ENCODE measurements at places on chromosomes 5 and 9. TPM values are rescaled to one million over a fixed set of nuclear protein-coding genes. Genes with fewer than 3 reads are reported as not detected.

GRCh38 chr5:90641528-90641927, 82.9 kb downstream of the ADGRV1 start:
- no peak overlapping the region for H3K27ac ChIP-seq
- H3K4me1 ChIP-seq = peaks cover 7% of the 10 kb centered on the region
- H3K27me3 ChIP-seq = no peaks in the 10 kb centered on the region
- H3K36me3 ChIP-seq = no peaks in the 10 kb centered on the region

- no peak overlapping the region for H3K4me3 ChIP-seq
- H3K27ac ChIP-seq = no peak overlapping the region
- DNase-seq = no peak
- no peaks in the 10 kb centered on the region for H3K36me3 ChIP-seq
- no peaks in the 10 kb centered on the region for H3K27me3 ChIP-seq
Measured at GRCh38 chr5:158313733-158314464, 455.0 kb upstream of the CLINT1 start.

GRCh38 chr9:130806327-130806716, 28.7 kb upstream of the ABL1 start:
- DNase-seq = no peak
- no peaks in the 10 kb centered on the region for H3K27me3 ChIP-seq
- H3K36me3 ChIP-seq = no peaks in the 10 kb centered on the region

DNA sequence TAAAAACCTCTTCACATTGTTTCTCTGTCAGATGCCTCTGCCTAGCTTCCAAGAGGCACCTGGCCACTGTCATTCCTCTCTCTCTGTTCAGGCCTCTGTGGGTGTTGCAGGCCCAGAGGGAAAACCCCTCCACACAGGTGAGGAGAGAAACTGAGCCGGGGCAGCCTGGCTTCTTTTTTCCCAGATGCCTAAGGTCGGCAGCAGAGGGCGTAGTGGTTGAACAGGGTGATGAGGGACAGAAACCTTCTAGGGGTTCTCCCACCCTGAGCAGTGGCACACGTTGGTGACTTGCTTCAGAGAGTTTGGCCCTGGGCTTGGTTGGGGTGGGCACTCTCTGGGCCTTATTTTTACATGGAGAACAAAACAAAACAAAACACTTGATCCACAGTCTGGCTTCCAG, 12.2 kb downstream of the IL9 start:
- no peaks in the 10 kb centered on the region for H3K36me3 ChIP-seq
- H3K4me1 ChIP-seq = peaks cover 21% of the 10 kb centered on the region
- DNase-seq = peak; percentile 25
- H3K4me3 ChIP-seq = no peak overlapping the region
- no peak overlapping the region for H3K27ac ChIP-seq

DNA sequence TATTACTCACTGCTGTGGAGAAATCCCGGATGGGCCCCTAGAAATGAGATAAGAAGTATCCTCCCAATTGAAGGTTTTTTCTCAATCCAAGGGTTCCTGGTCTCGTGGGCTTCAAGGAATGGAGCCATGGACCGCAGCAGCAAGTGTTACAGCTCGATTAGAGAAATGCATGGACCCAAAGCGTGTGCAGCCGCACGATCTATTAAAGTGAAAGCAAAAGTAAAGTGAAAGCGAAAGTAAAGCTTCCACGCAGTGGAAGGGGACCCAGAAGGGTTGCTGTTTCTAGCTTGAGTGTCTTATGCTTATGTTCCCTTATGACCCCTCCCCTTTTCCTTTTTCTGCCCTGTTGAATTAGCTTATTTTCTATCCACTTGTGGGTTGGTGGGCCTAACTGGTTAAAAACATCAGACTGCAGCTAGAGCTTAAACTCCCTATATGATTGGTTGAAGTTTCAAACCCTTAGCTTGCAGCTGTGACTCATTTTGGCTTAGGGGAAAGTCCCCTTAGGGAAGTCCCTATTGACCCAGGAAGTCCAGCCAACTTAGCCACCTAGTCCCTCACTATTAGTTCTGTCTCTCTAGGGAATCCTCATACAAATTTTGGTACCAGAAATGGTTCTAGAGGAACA, 1111.8 kb downstream of the TAF11L14 start:
- peaks cover 13% of the 10 kb centered on the region for H3K36me3 ChIP-seq
- DNase-seq = peak; percentile 51
- no peaks in the 10 kb centered on the region for H3K27me3 ChIP-seq
- peak overlapping the region; percentile 70 for H3K27ac ChIP-seq

Gene PRLR
- total RNA-seq = 1.2 TPM

GRCh38 chr5:163506726-163507125, 1.3 kb downstream of the MAT2B start:
- peaks cover 21% of the 10 kb centered on the region for H3K4me1 ChIP-seq
- peak overlapping the region; percentile 98 for H3K4me3 ChIP-seq
- peaks cover 51% of the 10 kb centered on the region for H3K36me3 ChIP-seq
- no peaks in the 10 kb centered on the region for H3K27me3 ChIP-seq
- DNase-seq = no peak

Gene ADAMTS2
- total RNA-seq = not detected

Gene PCDHA13
- total RNA-seq = 2.3 TPM

DNA sequence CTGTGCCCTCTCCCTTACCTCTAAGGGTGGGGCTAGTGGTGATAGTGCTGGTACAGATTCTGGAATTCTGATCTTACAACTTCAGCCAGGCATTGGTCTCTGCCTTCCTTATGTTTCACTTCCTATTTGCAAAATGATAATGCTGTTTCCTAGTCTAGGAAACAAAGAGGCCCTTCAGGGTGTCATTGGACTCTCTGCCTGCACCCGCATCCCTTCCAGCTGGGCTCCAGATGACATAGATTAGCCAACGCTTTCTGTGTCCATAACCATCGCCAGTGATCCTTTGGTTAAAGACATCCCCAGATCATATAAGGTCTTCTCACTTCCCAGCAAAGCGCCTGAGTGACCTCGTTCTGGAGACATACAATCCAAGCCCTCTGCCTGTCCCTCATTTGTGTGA, 180.7 kb downstream of the ERCC6L2 start:
- H3K27me3 ChIP-seq = peaks cover 80% of the 10 kb centered on the region
- no peak overlapping the region for H3K27ac ChIP-seq
- H3K36me3 ChIP-seq = no peaks in the 10 kb centered on the region
- DNase-seq = no peak

DNA sequence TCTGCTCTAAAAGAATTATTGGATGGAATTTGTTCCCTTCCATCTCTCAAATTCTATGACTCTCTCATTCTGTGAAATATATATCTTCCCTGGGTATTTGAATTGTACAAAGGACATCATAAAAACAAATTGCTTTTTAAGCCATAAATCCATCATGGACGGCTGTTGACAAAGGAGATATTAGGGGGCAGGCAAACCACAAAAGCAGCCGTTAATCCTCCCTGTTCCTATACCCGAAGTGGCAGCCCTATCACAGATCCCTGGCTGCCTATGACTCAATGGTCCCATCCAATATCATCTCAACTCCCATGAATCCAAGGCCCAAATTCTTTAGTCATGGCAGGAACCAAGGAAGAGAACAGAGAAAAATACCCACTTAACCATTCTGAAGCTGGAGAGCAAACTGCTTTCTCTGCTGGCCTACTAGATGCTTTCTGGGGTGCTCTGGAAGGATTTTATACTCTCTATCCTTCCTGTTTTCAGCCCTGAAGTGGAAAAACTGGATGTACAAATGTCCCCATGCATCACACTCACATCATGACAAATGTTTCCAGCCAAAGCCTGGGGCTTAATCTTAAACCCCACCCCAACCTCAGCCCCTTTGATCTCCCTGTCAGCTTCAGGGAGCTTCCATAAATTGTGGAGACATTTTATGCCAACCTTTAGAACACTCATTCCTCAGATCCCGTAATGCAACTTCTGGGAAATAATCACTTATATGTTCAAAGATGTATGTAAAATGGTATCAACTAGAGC, 59.5 kb downstream of the FAM114A2 start:
- no peak overlapping the region for H3K27ac ChIP-seq
- no peaks in the 10 kb centered on the region for H3K36me3 ChIP-seq
- H3K27me3 ChIP-seq = peaks cover 78% of the 10 kb centered on the region
- no peak for DNase-seq
- no peak overlapping the region for H3K4me3 ChIP-seq
- no peaks in the 10 kb centered on the region for H3K4me1 ChIP-seq

GRCh38 chr5:64685866-64686265, 4.4 kb upstream of the SHISAL2B start:
- no peak overlapping the region for H3K27ac ChIP-seq
- peaks cover 35% of the 10 kb centered on the region for H3K27me3 ChIP-seq
- no peak overlapping the region for H3K4me3 ChIP-seq
- H3K4me1 ChIP-seq = peaks cover 10% of the 10 kb centered on the region
- no peaks in the 10 kb centered on the region for H3K36me3 ChIP-seq
- DNase-seq = no peak

Gene PROB1
- total RNA-seq = 2.4 TPM

- no peaks in the 10 kb centered on the region for H3K27me3 ChIP-seq
- no peaks in the 10 kb centered on the region for H3K36me3 ChIP-seq
- H3K27ac ChIP-seq = no peak overlapping the region
- H3K4me3 ChIP-seq = no peak overlapping the region
- DNase-seq = no peak
- no peaks in the 10 kb centered on the region for H3K4me1 ChIP-seq
Measured at GRCh38 chr5:93819668-93820067, 78.3 kb upstream of the POU5F2 start.

- no peaks in the 10 kb centered on the region for H3K36me3 ChIP-seq
- DNase-seq = no peak
- peaks cover 40% of the 10 kb centered on the region for H3K27me3 ChIP-seq
- H3K4me1 ChIP-seq = no peaks in the 10 kb centered on the region
- H3K4me3 ChIP-seq = no peak overlapping the region
Measured at GRCh38 chr5:38289457-38289856, 31.1 kb downstream of the EGFLAM start.

DNA sequence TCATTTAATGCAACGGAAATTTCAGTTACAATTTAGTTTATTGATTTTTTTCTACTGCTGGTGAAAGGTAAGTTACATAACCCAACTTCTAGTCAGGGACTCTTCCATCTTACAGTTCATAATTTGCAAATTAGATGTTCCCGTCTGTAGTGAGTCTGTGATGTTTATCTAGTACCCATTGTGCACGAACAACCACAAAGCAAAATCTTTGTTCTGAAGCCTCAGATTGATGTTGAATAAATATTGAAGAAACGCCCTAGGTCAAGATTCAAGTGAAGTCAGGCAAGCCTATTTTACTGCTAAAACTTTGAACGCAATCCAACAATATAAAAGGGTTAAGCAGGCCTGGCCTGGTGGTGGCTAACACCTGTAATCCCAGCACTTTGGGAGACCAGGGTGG, 43.1 kb downstream of the BASP1 start:
- no peaks in the 10 kb centered on the region for H3K4me1 ChIP-seq
- no peak overlapping the region for H3K27ac ChIP-seq
- no peak overlapping the region for H3K4me3 ChIP-seq
- peaks cover 57% of the 10 kb centered on the region for H3K27me3 ChIP-seq

Gene LMX1B
- total RNA-seq = not detected

Gene DOK3
- 14.5 TPM for total RNA-seq

DNA sequence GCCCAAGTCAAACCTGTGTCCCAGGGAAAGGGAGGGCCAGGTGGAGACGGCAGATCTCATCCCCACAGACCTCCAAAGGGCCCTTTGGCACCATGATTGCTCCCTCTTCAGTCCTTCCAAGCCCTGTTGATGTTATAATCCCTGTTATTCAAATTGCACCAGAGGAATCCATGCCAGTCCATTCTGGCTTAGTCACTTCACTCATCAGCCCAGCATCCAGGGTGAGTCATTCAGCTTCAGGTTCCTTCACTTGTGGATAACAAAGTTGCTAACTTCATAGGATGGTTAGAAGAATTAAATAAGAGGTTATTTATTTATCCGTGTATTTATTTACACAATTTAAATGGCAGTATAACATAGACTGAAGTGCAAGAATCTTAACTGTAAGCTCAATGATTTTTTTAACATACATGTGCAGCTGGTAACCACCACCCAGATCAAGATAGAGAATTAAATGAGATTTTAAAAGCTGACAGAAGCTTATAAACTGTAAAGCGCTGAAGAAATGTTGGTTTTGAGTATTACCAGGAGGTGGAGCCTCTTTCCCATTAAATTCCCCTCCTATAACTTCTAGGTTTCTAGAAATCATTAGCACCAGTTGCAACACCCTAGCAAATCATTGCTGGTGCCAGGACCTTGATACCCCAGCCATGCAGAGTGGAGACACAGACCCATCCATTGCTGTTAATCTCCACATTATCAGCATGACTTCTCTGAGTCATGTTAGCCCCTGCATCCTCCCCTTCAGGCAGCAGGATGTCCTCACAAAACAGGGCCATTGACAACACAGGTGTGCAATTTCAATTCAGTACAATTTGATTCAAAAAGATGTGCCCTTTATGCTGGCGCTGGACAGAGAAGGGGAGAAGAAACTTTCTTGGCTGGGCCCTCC, 77.4 kb downstream of the SEC61B start:
- DNase-seq = peak; percentile 5
- H3K27ac ChIP-seq = no peak overlapping the region
- no peaks in the 10 kb centered on the region for H3K36me3 ChIP-seq
- no peaks in the 10 kb centered on the region for H3K4me1 ChIP-seq

Gene CSF2
- not detected for total RNA-seq

- peaks cover 18% of the 10 kb centered on the region for H3K36me3 ChIP-seq
- H3K27ac ChIP-seq = no peak overlapping the region
- H3K4me3 ChIP-seq = no peak overlapping the region
- no peaks in the 10 kb centered on the region for H3K27me3 ChIP-seq
Measured at GRCh38 chr9:98226516-98226915, 28.9 kb downstream of the TBC1D2 start.

GRCh38 chr5:90285581-90285980, 124.0 kb downstream of the CETN3 start:
- H3K27ac ChIP-seq = no peak overlapping the region
- DNase-seq = no peak
- H3K4me3 ChIP-seq = no peak overlapping the region
- no peaks in the 10 kb centered on the region for H3K4me1 ChIP-seq

- H3K36me3 ChIP-seq = no peaks in the 10 kb centered on the region
- no peaks in the 10 kb centered on the region for H3K27me3 ChIP-seq
- H3K27ac ChIP-seq = no peak overlapping the region
- no peak for DNase-seq
Measured at GRCh38 chr5:56143373-56143714, 89.8 kb downstream of the ANKRD55 start.

- H3K36me3 ChIP-seq = peaks cover 6% of the 10 kb centered on the region
- peaks cover 15% of the 10 kb centered on the region for H3K4me1 ChIP-seq
- H3K27ac ChIP-seq = no peak overlapping the region
Measured at GRCh38 chr9:137685741-137686420, 67.1 kb downstream of the EHMT1 start.

DNA sequence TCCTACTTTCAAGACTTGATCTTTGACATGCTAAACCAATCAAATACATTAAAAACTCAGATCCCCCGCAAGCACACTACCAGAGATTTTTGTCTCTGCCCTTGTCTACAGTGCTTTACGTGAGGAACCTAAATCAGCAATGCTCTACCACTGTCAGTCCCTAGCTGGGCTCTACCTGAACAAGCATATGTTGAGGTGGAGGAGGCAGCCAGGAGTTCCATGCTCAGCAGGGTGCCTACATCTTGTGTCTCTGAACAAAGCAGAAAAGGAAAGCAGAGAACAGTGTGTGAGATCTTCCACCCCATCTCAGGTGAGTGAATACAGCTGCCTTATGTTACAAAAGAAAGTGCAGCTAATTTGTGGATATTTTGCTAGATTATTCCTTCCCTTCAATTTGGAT, 255.0 kb downstream of the NDUFS4 start:
- DNase-seq = no peak
- peaks cover 20% of the 10 kb centered on the region for H3K27me3 ChIP-seq
- no peaks in the 10 kb centered on the region for H3K36me3 ChIP-seq
- H3K4me3 ChIP-seq = no peak overlapping the region
- H3K27ac ChIP-seq = no peak overlapping the region
- H3K4me1 ChIP-seq = no peaks in the 10 kb centered on the region

All from Calu3 (cell line).